B cell (primary cell): ENCODE measurements at places on chromosomes 7 and 10. TPM values are rescaled to one million over a fixed set of nuclear protein-coding genes. Genes with fewer than 3 reads are reported as not detected.

- peaks cover 12% of the 10 kb centered on the region for H3K4me1 ChIP-seq
- H3K4me3 ChIP-seq, result no peak overlapping the region
- no peak for DNase-seq
- no peaks in the 10 kb centered on the region for H3K36me3 ChIP-seq
- H3K27me3 ChIP-seq, result peaks cover 18% of the 10 kb centered on the region
- no peak overlapping the region for H3K27ac ChIP-seq
Observed at GRCh38 chr10:31584876-31585275, 265.9 kb downstream of the ZEB1 start.

AKR1D1 gene
- total RNA-seq, result not detected in 2 replicates

DNA sequence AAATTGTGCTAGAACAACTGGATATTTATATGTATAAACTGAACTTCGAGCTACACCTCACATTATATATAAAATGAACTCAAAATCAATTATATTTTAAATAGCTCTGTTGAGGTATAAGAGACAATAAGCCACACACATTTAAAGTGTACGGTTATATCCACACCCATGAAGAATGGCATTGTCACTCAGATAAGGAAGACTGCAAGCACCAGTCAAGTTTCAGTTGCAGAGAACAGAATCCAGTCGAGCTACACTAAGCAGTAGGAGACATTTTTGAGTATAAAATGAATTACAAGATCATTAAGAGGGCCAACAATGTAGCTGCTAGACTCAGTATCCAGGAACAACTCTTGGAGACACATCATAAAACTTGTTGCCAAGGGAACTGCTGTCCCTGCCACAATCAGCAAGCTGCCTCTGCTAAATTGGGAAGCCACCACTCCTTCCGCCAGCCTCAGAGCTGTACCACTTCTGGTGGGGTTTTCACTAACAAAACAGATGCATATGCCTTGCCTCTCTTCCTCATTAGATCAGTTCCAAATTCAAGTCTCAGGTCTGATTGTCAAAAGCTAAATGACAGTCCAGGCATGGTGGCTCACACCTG is 19.6 kb upstream of the GPNMB start:
- no peaks in the 10 kb centered on the region for H3K4me1 ChIP-seq
- H3K27me3 ChIP-seq, result no peaks in the 10 kb centered on the region
- H3K27ac ChIP-seq, result no peak overlapping the region
- no peak overlapping the region for H3K4me3 ChIP-seq
- no peak for DNase-seq
- no peaks in the 10 kb centered on the region for H3K36me3 ChIP-seq

DNA sequence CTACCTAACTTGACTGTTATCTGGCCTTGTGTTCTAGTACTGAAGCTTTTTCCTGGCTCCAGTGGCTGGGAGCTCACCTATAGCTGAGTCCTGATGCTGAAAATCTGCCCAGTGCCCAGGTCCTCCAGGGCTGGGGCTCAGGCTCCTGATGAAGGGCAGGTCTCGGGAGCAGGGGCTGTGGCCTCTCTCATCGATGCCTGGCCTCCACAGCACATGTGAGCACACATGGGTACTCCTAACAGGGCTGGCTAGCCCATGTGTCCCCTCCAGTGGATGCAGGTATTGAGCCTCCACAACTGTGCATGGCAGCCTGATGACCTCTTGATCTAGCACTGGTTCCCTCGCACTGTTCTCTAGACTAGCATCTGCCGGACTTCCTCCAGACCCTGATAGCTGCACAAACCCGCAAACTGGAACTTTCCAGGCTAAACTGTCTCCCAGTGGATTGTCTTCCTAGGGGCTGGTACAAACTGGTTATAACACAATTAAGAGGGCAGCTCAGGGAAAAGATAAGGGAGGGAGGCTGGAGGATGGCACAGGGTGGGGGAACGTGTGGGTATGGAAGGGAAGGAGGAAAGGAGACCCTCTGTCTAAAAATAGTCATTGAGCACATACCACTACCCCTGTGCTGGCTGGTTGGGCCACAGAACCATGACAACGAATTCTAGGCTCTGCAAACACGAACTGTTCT is 35.1 kb downstream of the PLAC9 start:
- no peak for DNase-seq
- H3K27ac ChIP-seq, result no peak overlapping the region
- no peaks in the 10 kb centered on the region for H3K36me3 ChIP-seq
- H3K4me3 ChIP-seq, result no peak overlapping the region
- no peaks in the 10 kb centered on the region for H3K27me3 ChIP-seq

- no peaks in the 10 kb centered on the region for H3K27me3 ChIP-seq
- H3K27ac ChIP-seq, result no peak overlapping the region
- no peaks in the 10 kb centered on the region for H3K36me3 ChIP-seq
Observed at GRCh38 chr7:72709909-72710308, 118.1 kb downstream of the TYW1B start.

GRCh38 chr10:29199941-29200679 is 88.8 kb upstream of the LYZL1 start:
- H3K27ac ChIP-seq, result no peak overlapping the region
- H3K4me3 ChIP-seq, result no peak overlapping the region
- DNase-seq, result no peak

DNA sequence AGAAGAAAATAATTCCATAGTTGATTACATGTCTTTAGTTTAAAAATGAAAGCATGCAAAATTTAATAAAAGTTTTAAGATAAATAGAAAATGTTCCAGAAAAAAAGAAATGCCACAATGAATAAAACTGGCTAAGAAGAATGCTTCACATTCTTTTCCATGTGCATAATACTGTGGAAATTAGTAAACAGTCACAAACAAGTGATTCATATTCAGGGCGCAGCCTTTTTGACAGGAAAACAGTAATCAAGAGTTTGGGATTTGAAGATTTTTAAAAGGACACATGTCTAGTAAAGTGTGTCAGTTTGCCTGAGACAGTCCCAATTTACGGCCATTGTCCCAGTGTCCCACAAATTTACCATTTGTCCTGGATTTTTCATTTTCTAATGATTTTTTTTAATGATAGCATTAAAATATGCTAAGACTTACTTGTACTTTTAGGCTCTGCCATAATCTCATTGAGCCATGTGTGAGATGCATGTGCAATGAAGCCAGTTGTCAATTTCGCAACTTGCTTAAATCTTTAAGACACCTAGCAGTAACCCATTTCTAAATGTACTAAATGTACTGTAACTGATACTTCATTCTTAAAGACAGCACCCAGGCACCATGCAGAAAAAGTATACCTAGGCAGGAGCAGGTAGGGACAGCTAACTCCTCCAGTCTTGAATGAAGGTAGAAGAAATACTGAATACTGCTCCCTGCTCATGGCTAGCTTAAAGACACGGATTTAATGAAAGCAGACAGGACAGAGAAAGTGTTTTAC is 46.9 kb downstream of the ZNF438 start:
- DNase-seq, result no peak
- peaks cover 15% of the 10 kb centered on the region for H3K4me1 ChIP-seq
- no peak overlapping the region for H3K27ac ChIP-seq
- H3K36me3 ChIP-seq, result peaks cover 1% of the 10 kb centered on the region

WNT2 gene
- total RNA-seq, result not detected in 2 replicates

GRCh38 chr10:101880232-101880573 is 36.6 kb upstream of the KCNIP2 start:
- no peak overlapping the region for H3K27ac ChIP-seq
- no peak for DNase-seq
- no peaks in the 10 kb centered on the region for H3K27me3 ChIP-seq
- no peak overlapping the region for H3K4me3 ChIP-seq

TRPV5 gene
- total RNA-seq, result not detected in 2 replicates

DNA sequence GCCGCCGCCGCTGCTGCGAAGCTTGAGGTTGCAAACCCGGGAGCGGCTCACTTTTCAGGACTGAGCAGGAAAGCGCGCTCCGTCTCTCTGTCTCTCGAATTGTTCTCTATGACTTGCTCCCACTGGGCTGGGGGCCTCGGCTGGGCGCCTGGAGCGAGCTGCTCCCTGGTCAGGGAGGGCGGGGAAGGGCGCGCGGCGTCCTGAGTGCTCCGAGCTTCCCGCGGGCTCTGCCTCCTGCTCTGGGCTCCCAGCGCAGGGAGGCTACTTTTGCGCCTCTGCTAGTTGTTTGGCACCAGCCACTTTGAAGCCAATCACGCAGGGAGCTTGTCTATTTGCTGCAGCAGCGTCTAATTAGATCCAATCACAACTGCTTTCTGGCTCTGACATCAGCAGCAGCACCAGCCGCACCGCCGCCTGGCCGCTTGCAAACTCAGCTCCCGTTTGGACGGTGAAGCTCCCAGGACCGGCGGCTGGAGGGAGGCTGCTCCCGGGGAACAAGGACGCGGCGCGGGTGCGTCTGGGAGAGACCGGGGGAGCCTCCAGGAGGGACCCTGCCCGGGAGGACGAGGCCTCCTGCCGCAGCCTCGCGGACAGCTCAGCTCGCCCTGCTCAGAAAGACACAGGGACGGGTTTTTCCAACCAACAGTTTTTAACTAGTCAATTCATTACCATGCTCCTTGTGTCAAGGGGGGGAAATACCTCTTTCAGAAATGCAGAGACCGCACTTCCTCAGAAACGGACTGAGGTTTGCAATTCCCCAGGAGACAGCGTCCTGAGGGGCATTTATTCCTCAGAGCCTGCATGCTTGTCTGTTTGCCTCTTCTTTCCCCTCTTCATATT is at the start of gene ADARB2:
Gene ADARB2 (minus strand): TSS at position 304 of the 840 bp plus-strand sequence.
- H3K4me3 ChIP-seq, result peak within 1 kb of the TSS; percentile 50
- H3K36me3 ChIP-seq, result no peaks in the 10 kb centered on the region
- DNase-seq, result peak; percentile 60
- H3K4me1 ChIP-seq, result peaks cover 36% of the 10 kb centered on the region
- H3K27ac ChIP-seq, result no peak within 1 kb of the TSS
- peaks cover 55% of the 10 kb centered on the region for H3K27me3 ChIP-seq

GRCh38 chr7:122550545-122550944 is 148.4 kb downstream of the RNF133 start:
- H3K36me3 ChIP-seq, result no peaks in the 10 kb centered on the region
- no peak overlapping the region for H3K4me3 ChIP-seq
- no peak for DNase-seq
- H3K27me3 ChIP-seq, result no peaks in the 10 kb centered on the region
- H3K4me1 ChIP-seq, result no peaks in the 10 kb centered on the region

- H3K4me3 ChIP-seq, result no peak overlapping the region
- H3K27me3 ChIP-seq, result peaks cover 5% of the 10 kb centered on the region
- DNase-seq, result no peak
- H3K4me1 ChIP-seq, result no peaks in the 10 kb centered on the region
- H3K27ac ChIP-seq, result no peak overlapping the region
- H3K36me3 ChIP-seq, result no peaks in the 10 kb centered on the region
Observed at GRCh38 chr10:692682-693351, 3.3 kb upstream of the DIP2C start.

GRCh38 chr10:101631821-101632475 is 43.8 kb downstream of the DPCD start:
- H3K27me3 ChIP-seq, result no peaks in the 10 kb centered on the region
- H3K36me3 ChIP-seq, result peaks cover 41% of the 10 kb centered on the region
- H3K4me3 ChIP-seq, result no peak overlapping the region
- H3K27ac ChIP-seq, result no peak overlapping the region
- DNase-seq, result no peak
- H3K4me1 ChIP-seq, result no peaks in the 10 kb centered on the region

- no peak overlapping the region for H3K27ac ChIP-seq
- no peak for DNase-seq
- no peaks in the 10 kb centered on the region for H3K36me3 ChIP-seq
- H3K4me1 ChIP-seq, result peaks cover 3% of the 10 kb centered on the region
- H3K27me3 ChIP-seq, result no peaks in the 10 kb centered on the region
Observed at GRCh38 chr10:133117688-133118071, 30.0 kb downstream of the ADGRA1 start.

DNA sequence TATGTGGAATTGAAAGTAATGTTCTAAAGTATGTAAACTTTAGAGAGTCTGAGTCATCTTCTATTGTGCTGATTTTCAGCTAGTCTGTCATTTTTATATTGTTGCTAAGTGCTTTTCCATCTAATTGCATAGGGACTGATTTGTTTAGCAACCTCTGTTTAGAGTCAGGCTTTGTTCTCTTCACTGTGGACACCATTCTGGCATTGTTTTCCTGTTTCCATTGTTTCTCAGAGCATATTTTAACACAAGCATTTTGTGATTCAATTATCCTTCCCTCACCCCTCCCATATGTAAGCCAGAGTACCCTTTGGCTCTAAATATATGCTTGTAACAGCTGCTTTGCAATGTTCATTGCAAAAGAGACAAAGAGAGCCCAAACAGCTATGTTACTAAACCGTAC is 748.4 kb upstream of the PHF14 start:
- no peak overlapping the region for H3K4me3 ChIP-seq
- no peak overlapping the region for H3K27ac ChIP-seq
- no peaks in the 10 kb centered on the region for H3K27me3 ChIP-seq
- no peak for DNase-seq
- no peaks in the 10 kb centered on the region for H3K36me3 ChIP-seq

FAM25C gene
- total RNA-seq, result not detected in 2 replicates

GLI3 gene
- total RNA-seq, result not detected in 2 replicates

GRCh38 chr7:45363669-45364068 is 206.1 kb downstream of the RAMP3 start:
- H3K4me3 ChIP-seq, result no peak overlapping the region
- no peak for DNase-seq
- H3K27me3 ChIP-seq, result no peaks in the 10 kb centered on the region
- H3K4me1 ChIP-seq, result no peaks in the 10 kb centered on the region
- no peak overlapping the region for H3K27ac ChIP-seq

GRCh38 chr7:131919920-131920709 is 363.7 kb upstream of the PODXL start:
- no peaks in the 10 kb centered on the region for H3K4me1 ChIP-seq
- no peaks in the 10 kb centered on the region for H3K27me3 ChIP-seq
- no peak overlapping the region for H3K4me3 ChIP-seq
- no peak for DNase-seq
- no peak overlapping the region for H3K27ac ChIP-seq
- H3K36me3 ChIP-seq, result no peaks in the 10 kb centered on the region

TWIST1 gene
- total RNA-seq, result not detected in 2 replicates

DNA sequence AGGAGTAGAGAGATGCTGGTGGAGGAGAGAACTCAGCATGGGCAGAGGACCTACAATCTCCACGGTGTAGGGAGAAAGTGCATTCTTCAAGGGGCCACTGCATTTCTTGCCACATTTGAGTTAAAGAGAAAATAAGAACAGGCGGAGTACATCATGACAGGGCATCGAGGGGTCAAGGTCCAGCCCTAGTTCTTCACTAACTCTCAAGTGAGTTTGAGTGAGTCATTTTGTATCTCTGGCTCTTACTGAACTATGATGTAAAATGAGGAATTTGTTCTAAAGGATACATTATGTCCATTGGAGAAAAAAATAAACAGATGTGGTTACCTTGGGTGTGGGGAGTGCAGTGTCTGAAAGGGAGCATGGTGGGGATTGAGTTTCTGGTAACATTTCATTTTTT is 182.9 kb downstream of the XPNPEP1 start:
- H3K4me1 ChIP-seq, result no peaks in the 10 kb centered on the region
- no peak for DNase-seq
- no peak overlapping the region for H3K4me3 ChIP-seq
- H3K36me3 ChIP-seq, result no peaks in the 10 kb centered on the region
- H3K27ac ChIP-seq, result no peak overlapping the region

GRCh38 chr7:158353606-158354570 is 233.7 kb downstream of the PTPRN2 start:
- H3K4me3 ChIP-seq, result no peak overlapping the region
- no peak for DNase-seq
- H3K36me3 ChIP-seq, result no peaks in the 10 kb centered on the region
- H3K4me1 ChIP-seq, result no peaks in the 10 kb centered on the region
- H3K27ac ChIP-seq, result no peak overlapping the region
- no peaks in the 10 kb centered on the region for H3K27me3 ChIP-seq
